Mesendoderm (in vitro differentiated cells): ENCODE measurements at places on chromosomes 4 and X.

DNA sequence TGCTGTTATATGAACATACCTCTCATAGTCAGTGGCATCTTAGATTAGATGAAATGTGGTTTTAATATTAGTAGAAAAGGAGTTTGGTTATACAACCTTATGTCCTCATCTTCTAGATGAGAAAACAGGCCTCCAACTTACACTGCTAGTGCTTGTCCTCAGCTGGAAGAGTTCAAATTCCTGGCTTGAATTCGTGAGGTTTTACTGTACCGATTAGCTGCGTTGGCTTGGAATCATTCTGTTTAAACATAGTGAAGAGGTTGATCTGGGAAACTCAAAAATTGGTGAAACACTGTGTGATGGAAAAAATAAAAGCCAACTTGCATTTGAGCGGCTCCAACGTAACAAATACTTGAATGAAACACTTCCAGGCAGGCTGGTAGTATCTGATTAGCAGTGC lies 81.0 kb downstream of the LNX1 start:
- DNase-seq = no peak

GRCh38 chrX:129693354-129693753 lies 38.6 kb upstream of the APLN start:
- no peak for DNase-seq

- no peak for DNase-seq
Observed at GRCh38 chrX:24464498-24464835, 619 bp upstream of the PDK3 start.

DNA sequence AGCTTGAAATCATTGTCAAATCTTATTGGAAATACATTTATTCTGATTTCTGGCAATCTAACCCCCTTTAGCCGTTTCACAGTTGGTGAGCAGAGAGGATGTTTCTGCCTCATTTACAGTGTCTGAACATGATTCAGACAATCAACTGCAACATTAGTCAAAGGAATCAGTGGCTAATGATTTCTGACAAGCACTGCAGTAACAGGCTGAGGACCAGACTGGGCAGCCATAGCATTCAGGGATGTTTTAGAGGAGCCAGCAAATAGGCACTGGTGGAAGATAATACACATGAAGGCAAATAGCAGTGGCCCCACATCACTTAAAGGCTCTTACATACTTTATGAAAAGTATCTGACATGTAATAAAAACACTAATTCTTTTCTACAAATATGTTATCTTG lies 102.8 kb downstream of the TTC29 start:
- no peak for DNase-seq

GRCh38 chr4:147683188-147683591 lies 773 bp downstream of the PRMT9 start:
- peak; percentile 1 for DNase-seq

GRCh38 chrX:122196343-122196742 lies 987.7 kb upstream of the GRIA3 start:
- peak; percentile 3 for DNase-seq

- no peak for DNase-seq
Observed at GRCh38 chr4:19683426-19683825, 568.3 kb upstream of the SLIT2 start.

- DNase-seq = no peak
Observed at GRCh38 chrX:57267308-57267707, 19.2 kb upstream of the FAAH2 start.

GRCh38 chr4:98290511-98290910 lies 29.3 kb downstream of the RAP1GDS1 start:
- peak; percentile 41 for DNase-seq

GRCh38 chr4:119110121-119110520 lies 25.5 kb upstream of the MYOZ2 start:
- DNase-seq = no peak

DNA sequence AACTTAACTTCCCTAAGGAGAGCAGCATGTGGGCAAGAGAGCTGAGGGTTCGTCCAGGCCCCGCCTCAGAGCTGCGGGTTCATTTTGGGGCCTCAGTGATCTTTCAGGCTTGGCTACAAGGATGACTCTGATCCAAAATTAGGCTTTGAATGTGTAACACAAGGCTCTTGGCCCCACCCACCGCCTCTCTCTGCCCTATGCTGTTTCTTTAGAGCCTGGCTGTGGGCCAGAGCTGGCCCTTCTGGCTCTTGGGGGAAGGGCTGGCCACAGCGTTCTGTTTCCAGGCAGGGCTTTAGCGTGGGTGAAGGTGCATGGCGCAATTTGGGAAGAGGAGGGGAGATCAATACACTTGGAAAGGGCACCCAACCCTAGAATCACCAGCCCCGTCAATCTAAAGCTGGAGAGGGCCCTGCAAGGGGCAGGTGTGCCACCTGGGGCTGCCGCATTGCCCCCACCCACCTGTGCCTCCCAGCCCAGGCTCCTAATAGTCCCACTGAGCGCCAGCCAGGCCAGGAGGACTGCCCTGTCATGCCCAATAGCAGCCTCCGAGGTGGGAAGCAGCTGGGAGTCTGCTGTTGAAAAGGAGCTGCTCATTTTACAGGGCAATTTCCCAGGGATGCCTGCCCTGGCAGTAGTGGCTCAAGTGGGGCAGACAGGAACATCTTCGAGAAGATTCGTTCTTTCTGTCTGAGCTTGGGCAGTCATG lies 84.5 kb upstream of the MAML3 start:
- DNase-seq = peak; percentile 37

DNA sequence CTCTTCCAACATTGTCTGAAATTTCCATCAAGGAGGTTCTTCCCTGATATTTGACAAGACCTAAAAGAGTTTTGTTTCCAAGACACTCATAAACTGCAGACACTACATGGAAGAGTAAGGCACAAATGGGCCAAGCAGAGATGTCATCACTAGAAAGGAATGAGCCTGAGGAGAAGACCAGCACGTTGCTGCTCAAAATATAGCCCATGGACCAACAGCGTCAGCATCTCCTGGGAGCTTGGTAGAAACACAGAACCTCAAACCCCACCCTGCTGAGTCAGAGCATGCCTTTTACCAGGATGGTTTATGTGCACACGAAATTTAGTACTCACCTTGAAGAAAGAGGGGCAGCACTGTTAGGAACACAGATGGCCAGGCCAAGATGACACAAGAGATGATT lies 128.7 kb upstream of the MID1 start:
- DNase-seq = no peak

DNA sequence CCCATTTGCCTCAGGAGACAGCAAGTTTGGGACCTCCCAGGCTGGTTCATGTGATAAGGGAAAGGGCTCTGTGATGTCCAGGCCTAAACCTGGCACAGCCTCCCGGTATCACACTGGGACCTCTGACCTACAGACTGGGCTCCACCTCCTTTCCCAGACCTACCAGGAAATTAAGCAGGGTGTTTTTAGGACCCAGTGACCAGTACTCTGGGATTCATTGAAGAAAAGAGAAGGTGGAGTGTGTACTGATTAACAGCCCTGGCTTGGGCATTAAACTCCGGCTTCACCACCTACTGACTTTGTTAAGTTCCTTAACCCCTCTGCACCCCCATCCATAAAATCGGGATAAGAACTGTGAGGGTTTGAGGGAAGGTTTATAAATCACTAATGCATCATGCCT lies 28.6 kb downstream of the ASB9 start:
- peak; percentile 8 for DNase-seq

- DNase-seq = no peak
Observed at GRCh38 chr4:184812651-184813181, 13.1 kb downstream of the ACSL1 start.

GRCh38 chr4:175833574-175834311 lies 21.7 kb upstream of the GPM6A start:
- DNase-seq = no peak

DNA sequence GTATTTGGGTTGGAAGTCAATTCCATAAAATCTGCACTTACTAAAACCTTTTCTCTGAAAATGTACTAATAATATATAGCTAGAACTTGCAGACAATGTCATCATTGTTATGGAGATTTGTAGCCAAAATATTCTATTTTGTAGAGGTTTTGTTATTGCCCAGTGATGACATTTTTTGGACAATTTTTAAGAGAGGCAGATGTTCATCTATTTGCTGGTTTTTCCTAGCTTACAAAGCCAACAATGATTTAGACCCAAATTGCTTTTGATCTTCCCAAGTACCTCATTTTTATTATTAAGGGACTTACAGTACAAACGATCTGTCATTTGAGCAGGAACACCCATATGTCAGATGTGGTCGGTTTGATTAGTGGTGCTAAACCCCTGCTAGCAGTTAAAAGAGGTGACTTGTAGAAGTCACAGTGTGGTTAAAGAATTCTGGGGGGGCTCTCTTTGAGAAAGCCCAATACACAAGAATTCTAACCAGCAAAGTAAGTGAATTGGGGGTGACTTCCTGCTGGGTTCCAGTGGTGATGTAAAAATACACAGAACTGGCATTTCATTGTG lies 136.2 kb downstream of the KIT start:
- DNase-seq = no peak

GRCh38 chr4:51930557-51930956 lies 87.6 kb downstream of the DCUN1D4 start:
- no peak for DNase-seq

DNA sequence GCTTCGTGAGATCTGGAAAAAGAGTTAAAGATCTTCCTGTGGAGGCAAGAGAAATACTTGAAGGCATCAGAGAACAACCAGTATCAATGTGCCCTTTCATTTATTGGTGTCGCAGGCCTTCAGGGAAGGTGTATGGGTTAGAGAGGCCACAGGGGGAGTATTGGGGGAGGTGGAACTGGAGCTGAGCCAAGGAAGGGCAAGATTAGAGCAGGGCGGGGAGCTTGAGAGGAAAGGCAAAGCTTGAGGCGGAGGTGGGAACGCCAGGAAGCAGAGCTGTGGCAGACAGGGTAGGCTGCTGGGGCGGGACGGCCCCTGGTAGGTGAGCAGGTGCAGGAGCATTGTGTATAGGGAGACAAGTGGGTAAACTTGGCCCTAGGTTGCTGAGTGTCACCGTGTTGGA lies 329.9 kb downstream of the ARHGAP10 start:
- peak; percentile 57 for DNase-seq

DNA sequence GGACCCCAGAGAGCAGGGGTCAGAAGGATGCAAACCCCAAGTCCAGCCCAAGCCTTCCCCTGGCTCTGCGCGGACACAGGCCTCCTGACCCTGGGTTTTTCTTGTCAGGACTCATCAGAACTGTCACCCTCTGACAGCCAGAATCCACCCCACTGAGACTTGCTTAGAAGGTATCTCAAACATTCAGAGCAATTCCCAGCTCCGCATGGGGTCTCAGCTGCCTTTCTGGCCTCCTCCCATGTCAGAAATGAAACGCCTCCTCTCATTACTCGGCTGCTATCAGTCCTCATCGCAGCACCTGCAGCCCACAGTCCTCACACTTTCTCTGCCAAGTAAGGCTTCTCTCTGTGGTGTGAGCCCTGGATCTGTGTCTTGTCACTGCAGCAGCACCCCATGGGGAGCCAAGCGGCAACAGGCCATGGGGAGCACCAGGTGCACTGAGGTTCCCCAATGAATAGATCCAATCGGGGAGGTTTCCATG lies 97.8 kb downstream of the WFS1 start:
- DNase-seq = peak; percentile 93

DNA sequence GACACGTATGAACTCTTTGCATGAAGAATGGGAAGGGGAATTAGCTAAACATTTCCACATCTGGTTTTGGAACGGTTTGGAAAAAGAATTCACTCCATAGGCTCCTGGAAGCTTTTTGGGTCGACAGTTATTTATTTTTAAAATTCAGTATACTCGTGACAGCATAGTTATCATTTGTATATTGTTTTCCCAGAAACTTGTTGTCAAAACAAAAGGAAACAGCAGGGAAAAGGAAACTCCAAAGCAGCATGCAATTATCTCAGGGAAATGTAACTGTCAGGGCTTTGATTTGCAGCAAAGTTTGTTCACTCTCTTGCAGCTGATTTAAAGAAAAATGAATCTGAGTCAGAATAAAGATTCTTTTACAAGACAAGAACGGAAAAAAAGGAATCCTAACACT lies 86.5 kb downstream of the PLAC1 start:
- no peak for DNase-seq

- no peak for DNase-seq
Observed at GRCh38 chrX:22516893-22517292, 244.2 kb downstream of the CBLL2 start.

- DNase-seq = no peak
Observed at GRCh38 chrX:105483011-105483410, 262.5 kb upstream of the TEX13A start.

GRCh38 chrX:40040686-40041461 lies 56.9 kb downstream of the BCOR start:
- peak; percentile 40 for DNase-seq

DNA sequence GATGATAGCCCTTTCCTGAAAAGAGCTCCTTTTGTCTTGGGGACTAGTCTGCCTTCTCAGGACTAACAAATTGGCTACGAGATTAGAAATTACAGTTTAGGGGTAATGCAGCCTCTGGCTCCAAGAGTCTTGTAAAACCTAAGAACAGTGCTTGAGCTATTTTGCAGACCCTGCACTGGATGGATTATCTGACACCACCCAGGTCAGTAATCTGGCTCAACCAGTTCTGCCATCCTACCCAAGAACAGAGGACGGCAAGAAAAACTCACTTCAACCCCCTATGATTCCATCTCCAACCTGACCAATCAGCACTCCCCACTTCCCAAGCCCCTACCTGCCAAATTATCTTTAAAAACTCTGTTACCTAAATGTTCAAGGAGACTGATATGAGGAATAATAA lies 225.1 kb downstream of the FAM47A start:
- peak; percentile 22 for DNase-seq

GRCh38 chrX:47662144-47662657 lies 3.2 kb upstream of the UXT start:
- DNase-seq = peak; percentile 38

- no peak for DNase-seq
Observed at GRCh38 chr4:23978002-23978401, 88.2 kb upstream of the PPARGC1A start.
